ENCODE measurements at places on chromosomes 12 and 14.

DNA sequence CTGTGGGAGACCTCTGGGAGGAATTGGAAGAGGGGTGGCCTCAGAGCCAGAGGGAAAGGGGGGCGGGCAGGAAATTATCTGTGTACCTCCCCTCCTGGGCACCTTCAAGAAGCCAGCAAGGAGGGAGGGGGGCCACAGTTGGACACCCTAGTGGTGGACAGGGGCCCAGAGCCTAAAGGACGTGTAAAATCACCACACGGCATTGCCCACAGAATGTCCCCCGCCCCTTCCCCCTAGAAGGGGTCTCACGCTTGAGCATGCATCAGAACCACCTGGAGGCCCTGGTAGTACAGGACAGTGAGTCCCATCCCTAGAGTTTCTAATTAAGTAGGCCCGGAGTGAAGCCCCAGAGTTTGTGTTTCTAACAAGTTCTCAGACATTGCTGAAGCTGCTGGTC lies 8.2 kb downstream of the ENDOU start:
- no peak for DNase-seq

DNA sequence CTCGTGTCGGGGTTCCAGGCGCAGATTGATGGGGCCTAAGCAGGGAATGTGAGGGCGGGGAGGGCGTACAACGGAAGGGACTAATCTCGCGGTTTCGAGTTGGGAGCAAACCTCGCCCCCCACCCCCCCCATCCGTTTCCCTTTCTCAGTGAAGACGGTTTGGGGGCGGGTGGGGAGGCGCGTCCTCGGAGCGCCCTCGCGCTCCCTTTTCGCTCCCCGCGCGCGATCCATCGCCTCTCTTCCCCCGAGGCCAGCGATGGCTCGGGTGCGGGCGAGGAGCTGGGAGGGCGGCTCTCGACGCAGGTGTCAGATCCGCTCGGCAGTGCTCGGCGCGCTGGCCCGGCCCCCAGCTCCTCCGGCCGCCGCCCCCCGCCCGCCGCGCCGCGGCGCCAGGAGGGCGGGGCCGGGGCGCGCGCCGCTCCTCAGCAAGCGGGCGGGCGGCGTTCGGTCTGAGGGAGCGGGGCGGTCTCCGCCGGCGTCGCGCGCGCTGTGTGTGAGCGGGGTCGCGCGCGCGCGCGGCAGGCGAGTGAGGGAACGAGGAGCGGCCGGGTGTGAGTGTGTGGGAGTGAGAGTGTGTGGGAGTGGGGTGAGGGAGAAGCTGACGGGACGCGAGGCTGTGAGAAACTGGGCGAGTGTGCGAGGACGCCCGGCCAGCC lies at the start of gene RIMKLB:
Gene RIMKLB (plus strand): TSS at position 516 of the 656 bp plus-strand sequence. CDS start 15,876 bp downstream, outside the sequence.
- peak; percentile 86 for DNase-seq

- DNase-seq: peak; percentile 32
These were observed 130.1 kb downstream of the KITLG start for GRCh38 chr12:88450136-88450535.

DNA sequence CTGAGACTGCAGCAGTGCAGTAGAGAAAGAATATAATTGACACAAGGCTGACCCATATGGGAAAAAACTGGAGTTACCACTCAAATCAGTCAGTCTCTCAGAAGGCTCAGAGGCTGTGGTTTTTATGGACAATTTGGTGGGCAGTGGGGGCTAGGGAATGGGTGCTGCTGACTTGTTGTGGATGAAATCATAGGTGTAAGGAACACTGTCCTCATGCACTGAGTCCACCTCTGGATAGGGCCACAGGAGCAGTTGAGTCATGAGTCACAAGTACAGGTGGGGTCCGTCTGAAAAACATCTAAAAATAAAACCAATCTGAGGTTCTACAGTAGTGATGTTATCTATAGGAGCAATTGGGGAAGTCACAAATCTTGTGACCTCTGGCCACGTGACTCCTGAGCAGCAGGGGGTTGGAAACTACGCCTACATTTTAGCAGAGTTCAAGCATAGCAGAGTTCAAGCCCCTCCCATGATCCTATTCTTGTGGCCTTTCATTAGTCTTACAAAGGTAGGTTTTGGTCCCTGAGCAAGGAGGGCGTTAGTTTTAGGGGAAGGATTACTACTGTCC lies 18.1 kb upstream of the SGPP1 start:
- DNase-seq: no peak

- DNase-seq: no peak
These were observed 20.8 kb downstream of the RAB35 start for GRCh38 chr12:120095736-120096135.

GRCh38 chr12:131589966-131590365 lies 120.9 kb upstream of the SFSWAP start:
- no peak for DNase-seq

- DNase-seq: no peak
These were observed 411.1 kb downstream of the TMTC2 start for GRCh38 chr12:83097643-83098342.

DNA sequence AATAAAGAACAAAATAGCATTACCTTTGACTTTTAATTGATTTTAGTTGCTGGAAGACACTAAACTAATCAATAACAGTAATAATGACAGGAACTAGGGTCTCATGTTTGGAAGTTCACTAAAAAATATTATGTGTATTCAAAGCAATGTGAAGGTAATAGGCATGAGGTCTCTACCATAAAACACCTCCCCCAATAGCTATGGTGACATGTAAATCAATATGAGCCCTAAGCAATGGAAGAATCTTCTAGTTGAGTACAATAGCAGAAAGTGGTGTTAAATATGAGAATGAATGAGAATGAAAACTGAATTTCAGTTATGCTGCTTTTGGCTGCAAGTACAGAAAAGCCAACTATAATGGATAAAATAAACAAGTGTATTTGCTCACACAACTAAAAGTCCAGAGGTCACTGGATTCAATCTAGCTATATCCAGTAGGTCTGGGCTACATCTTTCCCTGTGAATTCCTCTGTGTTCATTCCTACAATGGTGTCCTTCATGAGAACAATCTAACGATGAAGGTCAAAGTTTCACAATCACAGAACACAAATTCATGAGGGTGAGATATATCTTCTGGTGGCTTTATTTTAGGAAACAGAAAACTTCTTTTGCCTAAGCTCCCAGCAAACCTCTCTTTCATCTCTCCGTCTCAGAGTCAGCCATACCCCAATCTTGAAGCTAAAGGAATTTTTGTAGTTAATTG lies 728.0 kb downstream of the FSCB start:
- DNase-seq: no peak

- peak; percentile 6 for DNase-seq
These were observed 34.8 kb downstream of the DUSP16 start for GRCh38 chr12:12527820-12528296.

DNA sequence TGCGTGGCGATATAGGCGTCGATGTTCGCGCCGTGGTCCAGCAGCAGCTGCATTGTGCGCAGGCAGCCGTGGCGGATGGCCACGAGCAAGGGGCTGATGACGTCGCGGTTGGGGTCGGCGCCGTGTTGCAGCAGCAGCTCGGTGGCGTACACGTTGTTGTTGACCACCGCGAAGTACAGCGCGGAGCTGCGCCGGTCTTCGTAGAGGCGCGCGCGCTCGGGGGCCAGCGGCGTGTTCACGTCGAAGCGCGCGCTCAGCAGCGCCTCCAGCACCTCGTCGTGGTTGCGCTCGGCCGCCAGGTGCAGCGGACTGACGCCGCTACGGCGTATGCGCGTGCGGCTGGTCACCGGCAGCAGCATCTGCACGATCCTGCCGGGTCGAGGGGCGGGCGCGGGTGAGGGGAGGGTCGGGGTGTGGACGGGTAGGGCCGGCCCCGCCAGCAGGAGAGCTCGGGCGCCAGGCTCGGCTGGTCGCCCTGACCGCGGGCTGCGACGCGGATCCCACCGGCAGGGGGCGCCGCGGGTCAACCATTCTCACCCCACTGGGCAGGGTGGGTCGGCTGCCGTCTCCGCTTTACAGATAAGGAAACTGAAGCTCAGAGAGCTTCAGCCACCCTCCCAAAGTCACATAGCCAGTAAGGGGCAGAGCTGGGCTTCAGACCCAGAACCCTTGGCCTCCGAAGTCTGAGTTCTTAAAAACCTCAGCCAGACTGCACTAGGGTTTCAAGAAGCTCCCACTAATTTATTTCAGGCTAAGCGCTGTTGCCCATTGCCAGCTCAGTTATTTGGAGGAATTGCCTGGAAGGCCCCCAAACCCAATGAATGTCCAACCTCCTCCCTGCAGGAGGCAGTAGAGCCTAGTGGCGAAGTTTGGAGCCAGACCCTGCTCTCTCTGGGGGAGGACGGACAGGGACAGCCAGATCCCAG lies 12.4 kb downstream of the FAM181A start:
- DNase-seq: peak; percentile 98

DNA sequence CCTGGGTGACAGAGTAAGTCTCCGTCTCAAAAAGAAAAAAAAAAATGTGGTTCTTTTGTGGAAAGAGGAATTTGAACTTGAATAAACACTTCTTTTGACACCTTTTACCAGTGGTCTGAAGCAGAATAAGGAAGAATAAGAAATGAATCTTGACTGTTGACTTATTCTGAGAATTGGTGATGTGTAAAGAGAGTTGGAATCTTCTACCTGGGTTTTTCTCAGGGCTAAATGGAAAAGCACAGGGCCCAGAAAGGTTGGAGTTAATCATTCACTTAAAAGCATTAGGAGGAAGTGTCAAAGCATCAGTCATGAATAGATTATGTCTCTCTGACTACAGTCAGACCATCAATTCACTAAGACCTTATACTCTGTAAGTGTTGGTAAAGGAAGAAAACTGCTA lies 13.9 kb downstream of the PNMA1 start:
- no peak for DNase-seq

DNA sequence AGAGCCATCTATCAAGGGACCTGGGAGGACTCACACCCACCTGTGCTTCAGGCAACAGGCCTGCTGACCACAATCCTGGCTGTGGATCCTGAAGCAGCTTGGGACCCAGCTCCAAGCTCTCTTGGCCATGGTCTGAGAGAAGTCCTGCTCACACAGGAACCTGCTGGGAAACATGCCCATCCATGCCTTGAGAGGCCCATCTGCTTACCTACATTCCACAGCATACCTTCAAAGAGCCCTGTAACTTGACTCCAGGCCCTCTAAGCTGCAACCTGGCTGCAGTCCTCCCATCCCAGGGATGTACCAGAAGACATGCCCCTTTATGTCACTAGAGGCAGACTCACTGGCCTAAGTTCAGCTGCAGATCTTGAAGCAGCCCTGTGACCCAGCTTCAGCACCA lies 61.7 kb upstream of the AMIGO2 start:
- DNase-seq: peak; percentile 34

- DNase-seq: peak; percentile 63
These were observed 17.8 kb downstream of the POMT2 start for GRCh38 chr14:77302926-77303325.

GRCh38 chr14:26276757-26277156 lies 321.1 kb downstream of the NOVA1 start:
- peak; percentile 45 for DNase-seq

- no peak for DNase-seq
These were observed 77.8 kb upstream of the CPNE8 start for GRCh38 chr12:38983117-38983571.

GRCh38 chr12:21323736-21324135 lies 11.0 kb downstream of the SLCO1A2 start:
- peak; percentile 23 for DNase-seq

- no peak for DNase-seq
These were observed 393.8 kb downstream of the LRFN5 start for GRCh38 chr14:42000450-42000849.

DNA sequence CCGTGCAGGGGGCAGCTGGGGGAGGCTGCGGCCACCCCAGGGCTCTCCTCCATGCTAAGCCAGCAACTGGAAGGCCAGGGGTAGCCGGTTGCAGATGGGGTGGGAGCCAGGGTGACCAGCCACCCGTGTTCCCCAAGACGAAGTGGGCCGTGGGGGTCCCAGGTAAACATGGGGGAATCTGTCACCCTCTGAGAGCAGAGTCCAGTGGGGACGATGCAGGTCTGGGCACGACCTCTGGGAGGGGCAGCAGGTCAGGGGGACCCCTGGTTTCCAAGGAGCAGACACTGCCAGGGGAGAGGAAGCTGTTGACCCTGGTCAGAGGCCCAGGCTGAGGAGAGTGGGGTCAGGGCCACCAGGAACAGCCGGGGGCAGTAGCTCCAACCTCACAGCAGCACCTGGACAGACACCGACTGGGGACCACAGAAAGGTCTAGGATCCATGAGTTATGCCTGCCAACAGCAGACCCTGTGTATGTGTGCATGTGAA lies 35.0 kb upstream of the FBRSL1 start:
- no peak for DNase-seq

GRCh38 chr12:120959111-120959878 lies 19.0 kb upstream of the HNF1A start:
- DNase-seq: no peak

- DNase-seq: no peak
These were observed 117.5 kb upstream of the DYRK2 start for GRCh38 chr12:67531051-67531450.

DNA sequence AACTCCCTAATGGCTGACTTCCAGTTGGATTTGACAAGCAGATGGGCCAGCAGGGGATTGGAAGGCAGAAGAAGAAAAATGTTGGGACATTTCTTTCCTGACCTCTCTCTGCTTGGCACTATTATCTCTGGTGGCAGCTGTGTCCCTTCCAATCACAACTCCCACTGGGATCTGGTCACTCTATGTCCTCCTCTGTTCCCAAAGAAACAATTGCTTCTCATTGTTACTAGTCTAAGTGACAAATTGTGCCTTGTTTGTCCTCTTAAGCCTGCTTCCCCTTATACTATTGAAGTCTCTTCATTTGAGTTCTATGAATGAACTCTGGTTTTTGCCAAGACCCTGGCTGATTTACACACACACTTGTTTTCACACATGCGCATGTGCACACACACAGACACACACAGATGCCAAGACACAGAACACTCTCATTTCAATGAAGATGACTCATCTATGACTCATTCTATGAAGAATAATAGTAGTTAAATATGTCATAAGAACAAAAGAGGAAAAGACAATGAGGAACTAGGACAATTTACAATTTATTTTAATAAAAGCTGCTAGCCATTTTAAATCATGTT lies 83.0 kb upstream of the FAR2 start:
- DNase-seq: no peak

- no peak for DNase-seq
These were observed 12.3 kb upstream of the DYNLL1 start for GRCh38 chr12:120483621-120484020.

DNA sequence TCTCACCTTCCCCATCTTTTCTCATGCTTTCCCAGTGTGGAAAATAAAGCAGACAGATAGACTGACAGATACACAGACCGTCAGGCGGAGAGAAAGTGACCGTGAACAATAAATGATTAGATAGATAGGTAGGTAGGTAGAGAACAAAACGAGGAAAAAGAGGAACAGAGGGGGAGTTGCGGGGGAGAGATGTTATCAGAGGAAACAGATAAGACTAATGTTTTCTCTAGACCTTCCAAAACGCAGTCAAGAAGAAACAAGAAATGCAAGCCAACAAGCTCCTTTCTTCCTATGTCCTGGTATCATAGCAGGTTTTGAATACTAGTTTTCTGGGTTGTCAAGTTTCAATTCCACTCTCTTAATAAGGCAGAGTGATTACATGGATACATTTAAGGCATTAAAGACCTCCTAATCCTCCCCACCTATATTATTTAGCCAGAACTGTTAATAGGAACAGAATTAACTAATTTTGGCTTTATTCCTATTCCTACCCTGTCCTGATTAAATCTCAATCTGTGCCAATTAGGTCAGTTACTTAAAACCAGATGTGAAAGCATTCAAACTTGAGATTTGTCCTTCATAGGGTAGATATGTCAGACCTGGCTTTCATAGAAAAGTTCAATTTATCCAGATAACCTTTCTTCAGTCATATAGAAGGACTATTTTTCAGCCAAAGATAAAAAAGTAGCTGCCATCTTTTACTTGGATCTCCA lies 89.0 kb upstream of the PTPRR start:
- no peak for DNase-seq

- no peak for DNase-seq
These were observed 2.9 kb downstream of the CDKN1B start for GRCh38 chr12:12720052-12720451.

- peak; percentile 59 for DNase-seq
These were observed 7.7 kb upstream of the ASB2 start for GRCh38 chr14:93984070-93984469.

Data from ELF-1 (cell line).